Spleen (tissue), 13 donors: ENCODE measurements at places on chromosomes 12 and 14. TPM values are rescaled to one million over a fixed set of nuclear protein-coding genes. Genes with fewer than 3 reads are reported as not detected.

- H3K27ac ChIP-seq: no peak overlapping the region
- H3K4me3 ChIP-seq: no peak overlapping the region
- H3K36me3 ChIP-seq: peaks cover 27% of the 10 kb centered on the region
- no peak for DNase-seq
These were observed 42.0 kb upstream of the A2ML1 start for GRCh38 chr12:8780389-8780788.

- no peak overlapping the region for H3K4me3 ChIP-seq
- H3K36me3 ChIP-seq: no peaks in the 10 kb centered on the region
- H3K4me1 ChIP-seq: no peaks in the 10 kb centered on the region
- no peaks in the 10 kb centered on the region for H3K27me3 ChIP-seq
- no peak for DNase-seq
- H3K27ac ChIP-seq: no peak overlapping the region
These were observed 29.8 kb downstream of the BRMS1L start for GRCh38 chr14:35855876-35856481.

OR6C2 gene
- not detected for total RNA-seq

DNA sequence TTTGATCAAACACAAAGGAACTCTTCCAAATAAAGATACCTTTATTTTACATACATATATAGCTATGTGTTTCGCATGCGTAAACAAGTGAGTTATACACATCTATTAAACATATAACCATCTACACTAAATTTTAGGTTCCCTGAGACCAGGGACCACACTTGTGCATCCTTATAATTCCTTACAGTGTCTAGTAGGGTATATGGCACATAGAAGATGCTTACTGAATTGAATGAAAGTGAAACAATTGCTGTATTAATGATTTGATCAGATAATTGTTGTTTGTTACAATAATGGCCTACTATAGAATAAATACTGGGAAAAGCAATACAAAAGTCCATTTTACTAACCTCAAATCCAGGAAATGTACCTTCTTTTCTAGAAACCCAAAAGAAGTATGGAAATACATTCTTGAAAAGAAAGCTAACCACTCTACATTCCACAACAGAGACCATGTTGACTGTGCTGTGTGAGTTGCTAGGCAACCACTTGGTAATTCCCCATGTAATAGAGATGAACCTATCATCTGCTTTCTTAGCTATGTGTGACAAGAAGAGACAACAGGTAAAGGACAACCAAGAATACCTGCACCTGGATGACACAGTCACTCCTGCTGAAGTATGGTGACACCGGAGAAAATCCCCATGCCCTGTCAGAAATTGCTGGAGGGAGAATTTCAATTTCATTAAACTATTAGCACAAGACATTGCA, 11.9 kb upstream of the CIPC start:
- no peaks in the 10 kb centered on the region for H3K27me3 ChIP-seq
- no peaks in the 10 kb centered on the region for H3K4me1 ChIP-seq
- no peak overlapping the region for H3K27ac ChIP-seq
- H3K4me3 ChIP-seq: no peak overlapping the region
- DNase-seq: no peak
- no peaks in the 10 kb centered on the region for H3K36me3 ChIP-seq

GRCh38 chr12:1360441-1361210, 233.8 kb downstream of the FBXL14 start:
- no peak for DNase-seq
- H3K4me3 ChIP-seq: no peak overlapping the region
- no peak overlapping the region for H3K27ac ChIP-seq
- no peaks in the 10 kb centered on the region for H3K4me1 ChIP-seq
- H3K27me3 ChIP-seq: no peaks in the 10 kb centered on the region

DNA sequence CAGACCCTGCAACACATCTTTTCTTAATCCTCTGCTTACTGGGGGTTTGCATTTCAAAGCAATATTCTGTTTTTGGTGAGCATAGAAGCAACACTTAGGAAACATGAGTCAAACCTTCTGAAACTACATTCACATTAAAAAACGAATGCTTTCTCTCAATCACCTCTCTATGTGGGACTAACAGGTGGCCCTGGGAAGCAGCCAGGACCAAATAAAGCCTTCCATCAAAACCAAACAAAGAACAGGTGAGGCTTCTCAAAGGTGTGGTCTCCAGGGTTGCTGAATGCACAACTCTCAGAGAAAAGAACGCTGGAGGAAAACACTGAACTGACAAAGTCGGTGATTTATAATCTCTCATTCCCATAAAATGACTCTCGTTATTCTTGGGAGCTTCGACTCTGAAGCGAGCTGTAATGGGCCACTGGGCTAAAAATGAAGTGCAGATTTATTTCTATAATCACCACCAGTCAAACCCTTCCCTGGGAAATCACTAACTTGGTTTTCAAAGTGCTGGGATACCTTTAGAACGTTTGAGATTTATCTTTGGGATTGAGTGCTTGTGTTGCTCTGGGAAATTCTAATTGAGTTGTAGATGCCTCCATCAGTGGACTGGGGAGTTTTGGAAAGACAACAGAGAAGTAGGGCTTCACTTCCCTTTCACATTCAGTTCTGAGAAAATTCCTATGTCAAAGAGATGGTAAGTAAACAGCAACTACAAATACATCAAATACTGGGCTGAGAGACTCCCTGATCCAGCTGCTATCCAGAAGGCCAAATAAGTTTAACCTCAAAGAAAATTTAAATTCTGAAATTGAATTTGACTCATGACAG, 262.0 kb upstream of the TMPO start:
- H3K27me3 ChIP-seq: no peaks in the 10 kb centered on the region
- no peak overlapping the region for H3K4me3 ChIP-seq
- H3K27ac ChIP-seq: no peak overlapping the region
- no peaks in the 10 kb centered on the region for H3K36me3 ChIP-seq

- no peaks in the 10 kb centered on the region for H3K36me3 ChIP-seq
- H3K27ac ChIP-seq: no peak overlapping the region
- H3K4me1 ChIP-seq: no peaks in the 10 kb centered on the region
- no peak for DNase-seq
- no peak overlapping the region for H3K4me3 ChIP-seq
These were observed 277.0 kb downstream of the CEP128 start for GRCh38 chr14:80664576-80664975.

DNA sequence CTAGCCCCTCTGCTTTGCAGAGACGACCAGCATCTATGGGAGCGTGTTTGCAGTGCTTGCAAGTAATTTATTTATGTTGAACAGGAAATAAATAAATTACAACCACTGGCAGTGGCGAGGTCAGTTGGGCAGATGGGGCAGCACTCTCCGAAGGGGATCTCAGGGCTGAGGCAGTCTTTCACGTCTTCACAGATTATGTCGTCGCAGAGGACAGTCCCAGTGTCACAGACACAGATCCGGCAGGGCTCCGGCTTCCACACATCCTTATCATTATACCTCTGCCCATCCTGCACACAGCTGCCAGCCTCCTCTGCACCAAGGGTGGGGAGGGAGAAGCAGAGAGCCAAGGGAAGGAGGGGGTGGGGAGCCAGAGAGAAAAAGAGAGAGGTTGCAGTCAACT, 4.5 kb downstream of the COL2A1 start:
- H3K36me3 ChIP-seq: no peaks in the 10 kb centered on the region
- H3K27ac ChIP-seq: no peak overlapping the region
- no peak overlapping the region for H3K4me3 ChIP-seq

PLEKHD1 gene
- total RNA-seq: 0.46 TPM

GRCh38 chr12:70963081-70963660, 42.6 kb upstream of the PTPRR start:
- H3K4me1 ChIP-seq: no peaks in the 10 kb centered on the region
- H3K36me3 ChIP-seq: no peaks in the 10 kb centered on the region
- no peak overlapping the region for H3K27ac ChIP-seq
- H3K4me3 ChIP-seq: no peak overlapping the region
